ENCODE measurements at places on chromosomes 2 and 18.

- DNase-seq, result no peak
These were observed 5.1 kb upstream of the MAL start for GRCh38 chr2:95020275-95021022.

- DNase-seq, result no peak
These were observed 26.5 kb upstream of the MCFD2 start for GRCh38 chr2:46942143-46942526.

DNA sequence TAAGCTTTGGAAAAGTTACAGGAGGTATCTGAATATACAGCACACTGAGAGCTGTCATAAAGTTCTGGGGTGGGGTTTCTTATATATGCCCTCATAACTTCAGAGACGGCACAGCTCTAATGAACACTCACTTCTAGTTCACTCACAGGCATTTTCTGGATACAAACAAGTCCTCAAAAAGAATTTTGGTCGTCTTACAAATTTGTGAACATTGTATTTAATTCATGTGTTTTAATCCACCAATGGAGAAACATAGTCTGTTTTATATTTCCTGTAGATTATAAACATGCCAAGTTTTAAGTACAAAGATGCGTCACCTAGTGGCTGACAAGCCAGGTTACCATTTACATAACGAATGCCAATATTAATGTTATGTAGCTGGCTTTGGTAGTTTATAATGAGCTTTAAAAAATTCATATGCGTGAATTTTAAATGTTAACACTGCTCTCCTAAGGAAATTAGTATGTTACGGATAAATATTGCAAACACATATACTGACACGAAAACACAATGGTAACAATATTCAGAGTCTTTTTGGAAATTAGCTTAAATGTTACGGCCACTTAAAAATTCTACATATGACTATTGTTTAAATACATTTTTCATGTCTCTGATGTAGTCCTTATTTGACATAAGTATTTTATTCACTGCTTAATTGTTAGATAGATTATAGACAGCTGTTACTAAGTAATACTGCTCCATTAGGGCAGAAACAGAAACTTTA lies 2.5 kb downstream of the COL3A1 start:
- peak; percentile 46 for DNase-seq

GRCh38 chr2:116935097-116935814 lies 879.2 kb upstream of the DDX18 start:
- no peak for DNase-seq

GRCh38 chr2:32931519-32931918 lies 15.2 kb upstream of the LTBP1 start:
- no peak for DNase-seq

- no peak for DNase-seq
These were observed 152.9 kb upstream of the SESTD1 start for GRCh38 chr2:179417436-179417949.

DNA sequence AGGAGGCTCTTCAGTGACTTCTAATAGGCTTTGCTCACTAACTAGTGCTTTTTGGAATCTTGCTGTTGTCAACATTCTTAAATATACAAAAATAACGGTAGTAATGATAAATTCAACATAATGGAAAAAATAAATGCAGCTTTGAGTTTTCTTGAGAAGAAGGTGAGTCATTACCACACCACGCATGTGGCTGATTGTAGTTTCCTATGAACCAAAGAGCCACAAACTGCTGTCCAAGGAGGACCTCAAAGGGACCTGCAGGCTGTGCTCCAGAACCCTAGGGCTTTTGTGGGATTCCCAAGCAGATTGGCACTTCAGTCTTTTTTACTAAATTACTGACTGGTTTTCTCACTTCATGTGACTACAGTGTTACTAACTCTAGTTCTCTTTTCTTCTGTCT lies 66.7 kb downstream of the TPGS2 start:
- DNase-seq, result no peak

GRCh38 chr2:108787216-108787541 lies 608 bp downstream of the CCDC138 start:
- no peak for DNase-seq

GRCh38 chr2:19772981-19773380 lies 128.8 kb downstream of the TTC32 start:
- DNase-seq, result no peak

GRCh38 chr18:39752351-39752750 lies 2186.8 kb upstream of the CELF4 start:
- no peak for DNase-seq

DNA sequence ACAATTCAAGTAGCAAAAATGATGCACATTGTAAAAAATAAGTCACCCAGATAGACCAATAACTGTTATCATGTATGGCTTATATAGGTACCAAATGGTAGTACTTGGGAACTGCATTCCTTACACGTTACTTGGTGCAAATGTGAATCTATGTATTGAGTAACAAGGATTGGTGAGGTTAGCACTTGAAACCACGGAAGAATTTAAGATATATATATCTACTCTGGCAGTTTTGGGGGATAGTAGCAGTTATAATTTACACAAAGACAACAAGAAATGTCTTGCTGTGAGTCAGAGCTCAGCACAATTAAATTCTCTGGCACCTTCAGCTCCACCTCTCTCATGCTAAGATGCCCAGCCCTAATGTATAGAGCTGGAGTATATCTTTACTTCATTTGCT lies 359.4 kb upstream of the RAB12 start:
- DNase-seq, result no peak

DNA sequence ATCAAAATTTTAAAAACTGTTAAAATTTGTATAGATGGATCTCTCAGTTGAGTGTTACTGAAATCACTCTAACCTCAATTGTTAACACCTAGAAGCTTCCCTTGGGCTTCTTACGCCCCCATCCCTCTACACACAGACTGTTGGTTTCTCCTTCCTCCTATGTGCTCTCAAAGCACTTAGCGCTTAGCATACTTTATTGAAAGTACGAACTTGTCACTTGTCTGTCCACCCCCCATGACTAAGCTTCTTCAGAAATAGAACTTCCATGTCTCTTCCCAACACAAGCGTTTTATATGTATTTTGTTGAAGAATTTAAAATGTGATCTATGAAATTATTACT lies 441 bp downstream of the MPHOSPH10 start:
- DNase-seq, result peak; percentile 26

GRCh38 chr2:74835831-74836674 lies 2.1 kb downstream of the HK2 start:
- peak; percentile 67 for DNase-seq

GRCh38 chr18:78622907-78623541 lies 356.6 kb upstream of the SALL3 start:
- DNase-seq, result no peak

DNA sequence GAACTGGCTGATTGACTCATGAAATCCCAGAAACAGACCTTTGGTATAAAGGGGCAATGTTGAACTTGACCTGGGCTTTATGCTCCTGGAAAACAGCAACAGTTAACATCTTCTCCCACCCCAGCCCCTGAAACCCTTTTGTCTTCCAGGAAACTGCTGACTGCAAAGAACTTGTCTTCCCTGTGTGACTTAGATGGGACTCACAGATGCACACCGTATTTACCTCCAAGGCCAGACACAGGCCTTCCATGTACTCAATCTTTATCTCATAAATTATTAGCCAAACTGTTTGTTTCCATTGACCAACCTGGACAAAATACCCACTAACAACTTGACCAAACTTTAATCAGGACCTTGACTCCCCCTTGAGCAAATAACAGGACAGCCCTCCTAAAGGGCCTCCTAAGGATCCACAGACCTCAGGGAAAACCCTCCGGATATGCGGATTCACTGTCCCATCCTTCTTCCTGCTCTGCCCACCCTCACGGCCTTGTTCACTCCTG lies 36.3 kb downstream of the PIEZO2 start:
- DNase-seq, result no peak

- DNase-seq, result no peak
These were observed 81.9 kb upstream of the MBOAT2 start for GRCh38 chr2:9085353-9085752.

DNA sequence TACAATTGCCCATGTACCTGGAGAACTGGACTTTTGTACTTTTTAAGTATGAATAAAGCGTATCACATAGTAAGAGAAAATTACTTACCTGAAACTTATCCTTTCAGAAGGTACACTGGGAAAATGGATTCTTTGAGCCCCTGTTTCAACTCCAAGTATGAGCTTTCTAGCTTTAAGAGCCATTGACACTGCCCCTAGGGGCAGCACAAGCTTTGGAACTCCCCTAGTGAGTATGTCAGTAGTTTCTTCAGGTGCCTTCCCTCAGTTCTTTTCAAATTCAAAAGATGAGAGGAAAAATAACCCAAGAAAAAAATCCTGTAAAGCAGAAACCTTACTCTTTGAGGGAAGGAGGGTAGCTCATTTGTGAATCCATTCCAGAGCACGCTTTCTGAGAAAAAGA lies 124.1 kb downstream of the MEMO1 start:
- DNase-seq, result no peak

- DNase-seq, result no peak
These were observed 164.2 kb downstream of the ANTXR1 start for GRCh38 chr2:69177063-69177771.

Measured in LoVo (cell line).